Stimulated activated CD4-positive, alpha-beta T cell treated with anti-CD3 and anti-CD28 coated beads, TNF-alpha, amount 100 ng/mL, for 24 hours (primary cell): ENCODE measurements at places on chromosomes 2 and 18.

DNA sequence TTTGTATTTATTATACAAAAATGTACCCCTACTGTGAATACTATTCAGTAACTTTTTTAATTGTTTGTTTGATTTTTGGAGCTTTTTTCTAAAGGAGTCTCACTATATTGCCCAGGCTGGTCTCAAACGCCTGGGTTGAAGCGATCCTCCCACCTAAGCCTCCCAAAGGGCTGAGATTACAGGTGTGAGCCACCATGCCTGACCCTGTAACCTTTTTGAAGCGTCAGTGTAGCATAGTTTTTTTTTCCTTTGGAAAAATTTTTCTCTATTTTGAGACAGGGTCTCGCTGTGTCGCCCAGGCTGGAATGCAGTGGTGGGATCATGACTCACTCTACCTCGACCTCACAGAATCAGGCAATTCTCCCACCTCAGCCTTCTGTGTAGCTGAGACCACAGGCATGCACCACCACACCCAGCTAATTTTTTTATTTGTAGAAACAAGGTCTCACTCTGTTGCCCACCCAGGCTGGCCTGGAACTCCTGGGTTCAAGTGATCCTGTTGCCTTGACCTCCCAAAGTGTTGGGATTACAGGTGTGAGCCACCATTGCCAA is 2.0 kb downstream of the GMCL1 start:
- no peak for DNase-seq

DNA sequence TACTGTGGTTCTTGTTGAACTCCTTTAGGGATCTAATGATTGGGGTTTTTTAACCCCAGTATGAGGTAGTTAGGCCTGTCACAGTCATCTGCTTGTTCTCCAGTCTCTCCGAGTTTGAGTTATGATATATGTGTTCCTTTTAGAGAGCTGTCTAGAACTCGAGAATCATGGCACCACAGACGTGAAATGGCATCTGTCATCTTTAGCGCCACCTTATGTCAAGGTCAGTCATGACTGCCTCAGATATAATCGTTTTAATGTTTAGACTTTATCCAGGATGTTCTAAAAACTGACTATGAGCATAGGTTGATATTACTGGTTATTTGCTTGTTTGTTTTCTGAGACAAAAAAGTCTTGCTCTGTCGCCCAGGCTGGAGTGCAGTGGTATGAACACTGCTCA is 112.2 kb downstream of the CEP192 start:
- no peak for DNase-seq

DNA sequence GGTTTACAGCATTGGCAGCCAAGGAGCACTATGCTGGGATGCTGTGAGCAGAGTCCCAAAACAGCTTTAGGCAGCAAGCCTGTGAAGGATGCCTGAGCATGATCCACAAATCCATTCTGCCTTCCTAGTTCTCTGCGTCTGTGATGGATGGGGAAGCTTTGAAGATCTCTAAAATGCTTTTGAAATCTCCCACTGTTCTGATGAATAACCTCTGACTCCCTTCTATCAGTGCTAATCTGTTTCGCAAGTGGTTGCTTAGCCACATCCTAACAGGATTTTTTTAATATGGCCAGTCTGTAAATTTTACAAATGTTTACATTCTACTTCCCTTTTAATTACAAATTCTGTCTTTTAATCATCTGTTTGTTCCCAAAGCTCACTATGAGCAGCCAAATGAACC is 319.2 kb downstream of the GULP1 start:
- DNase-seq: no peak

GRCh38 chr2:17461087-17461475 is 57.2 kb downstream of the RAD51AP2 start:
- no peak for DNase-seq

GRCh38 chr2:217302856-217303255 is 443.0 kb upstream of the TNP1 start:
- no peak for DNase-seq

- no peak for DNase-seq
Measured at GRCh38 chr2:231012463-231012862, 16.5 kb downstream of the SPATA3 start.

- DNase-seq: no peak
Measured at GRCh38 chr18:8795586-8796325, 90.4 kb downstream of the MTCL1 start.

- no peak for DNase-seq
Measured at GRCh38 chr18:44536046-44536445, 144.6 kb upstream of the SETBP1 start.

GRCh38 chr2:227325839-227326195 is 766 bp downstream of the MFF start:
- no peak for DNase-seq

GRCh38 chr2:205996161-205996560 is 89.8 kb downstream of the INO80D start:
- no peak for DNase-seq

DNA sequence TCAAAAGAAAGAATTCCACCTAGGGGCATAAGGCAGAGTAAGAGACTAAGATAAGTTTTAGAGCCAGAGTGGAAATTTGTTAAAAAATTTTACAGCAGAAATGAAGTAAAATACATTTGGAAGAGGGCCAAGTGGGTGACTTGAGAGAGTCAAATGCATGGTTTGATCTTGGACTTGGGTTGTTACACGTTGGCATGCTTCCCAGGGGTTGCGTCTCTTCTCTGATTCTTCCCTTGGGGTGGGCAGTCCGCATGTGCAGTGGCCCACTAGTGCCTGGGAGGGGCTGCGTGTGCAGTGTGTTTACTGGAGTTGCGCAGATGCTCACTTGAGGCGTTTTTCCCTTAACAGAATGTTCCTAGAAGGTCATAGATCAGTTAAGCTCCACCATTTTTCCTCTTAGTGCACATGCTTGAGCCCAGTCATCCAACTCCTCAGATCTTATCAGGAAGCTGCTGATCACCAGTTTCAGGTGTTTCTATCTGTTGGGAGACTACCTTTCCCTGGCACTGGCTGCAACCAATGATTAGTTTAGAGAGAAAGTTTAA is 13.1 kb downstream of the SEH1L start:
- DNase-seq: no peak

- DNase-seq: peak; percentile 73
Measured at GRCh38 chr18:24118750-24119577, 19.9 kb upstream of the CABYR start.

GRCh38 chr18:2589345-2590068 is 18.1 kb downstream of the NDC80 start:
- no peak for DNase-seq

GRCh38 chr2:228762565-228762964 is 508.5 kb downstream of the PID1 start:
- DNase-seq: no peak

- no peak for DNase-seq
Measured at GRCh38 chr18:47150824-47151366, 595 bp upstream of the HDHD2 start.

GRCh38 chr2:55054106-55054875 is 4.0 kb upstream of the RTN4 start:
- no peak for DNase-seq

GRCh38 chr18:76317136-76317535 is 177.9 kb downstream of the ZNF516 start:
- DNase-seq: no peak

- no peak for DNase-seq
Measured at GRCh38 chr2:100935372-100935752, 66.7 kb upstream of the RPL31 start.

DNA sequence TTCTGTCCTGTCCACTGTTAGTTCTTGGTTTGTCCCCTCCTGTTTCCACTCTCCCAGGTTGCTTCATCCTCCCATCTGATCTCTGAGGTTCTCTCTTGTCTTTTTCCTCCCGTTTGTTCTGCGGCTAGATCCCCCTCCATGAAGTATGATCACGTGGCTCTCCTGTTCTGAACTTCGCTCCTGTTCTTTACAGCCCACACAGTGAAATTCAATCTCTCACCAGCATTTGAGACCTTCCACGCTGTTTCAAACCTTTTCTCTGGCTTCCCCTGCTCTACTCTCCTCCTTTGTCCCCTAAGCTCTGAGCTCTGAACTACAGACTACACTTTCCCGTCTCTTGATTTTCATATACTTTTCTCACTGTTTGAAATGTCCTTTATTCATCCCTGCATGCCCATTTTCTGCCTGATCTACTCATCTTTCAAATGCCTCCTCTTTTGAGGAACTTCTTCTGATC is 83.5 kb downstream of the OSBPL6 start:
- DNase-seq: no peak

- DNase-seq: no peak
Measured at GRCh38 chr2:166270376-166270775, 105.4 kb downstream of the SCN9A start.

GRCh38 chr2:210663631-210664089 is 107.3 kb downstream of the CPS1 start:
- no peak for DNase-seq

DNA sequence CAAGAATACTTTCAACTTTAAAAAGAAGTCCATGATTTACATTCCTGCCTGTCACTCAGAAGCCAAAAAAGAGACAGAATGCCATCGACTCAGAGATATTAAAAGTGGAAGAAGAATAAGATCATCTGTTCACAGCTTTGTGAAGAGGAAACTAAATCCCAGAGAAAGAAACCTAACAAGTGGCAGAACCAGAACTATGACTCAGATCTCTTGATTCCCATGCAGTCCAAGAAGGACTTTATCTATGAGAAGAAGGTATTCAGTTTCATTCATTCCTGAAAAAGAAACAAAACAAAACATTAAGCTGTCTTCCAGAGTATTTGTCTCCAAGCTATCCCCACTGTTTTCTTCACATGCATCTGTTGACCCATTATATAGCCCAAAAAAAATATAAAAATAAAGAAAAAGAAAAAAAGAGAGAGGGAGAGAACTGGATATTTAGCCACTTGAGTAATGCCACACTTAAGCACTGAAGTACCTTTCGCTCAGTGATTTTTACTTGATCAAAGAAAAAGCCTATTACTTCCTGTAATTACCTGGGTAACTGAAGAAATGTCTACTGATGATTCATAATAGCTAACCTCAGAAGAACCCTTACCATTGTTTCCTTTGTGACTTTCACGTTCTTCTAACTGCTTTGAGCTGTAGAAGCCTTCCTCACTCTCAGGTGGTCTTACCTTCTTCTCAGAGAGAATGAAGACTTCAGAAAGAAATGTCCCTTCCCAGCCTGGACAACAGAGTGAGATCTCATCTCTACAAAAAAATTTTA is 17.7 kb upstream of the AKAIN1 start:
- DNase-seq: no peak

DNA sequence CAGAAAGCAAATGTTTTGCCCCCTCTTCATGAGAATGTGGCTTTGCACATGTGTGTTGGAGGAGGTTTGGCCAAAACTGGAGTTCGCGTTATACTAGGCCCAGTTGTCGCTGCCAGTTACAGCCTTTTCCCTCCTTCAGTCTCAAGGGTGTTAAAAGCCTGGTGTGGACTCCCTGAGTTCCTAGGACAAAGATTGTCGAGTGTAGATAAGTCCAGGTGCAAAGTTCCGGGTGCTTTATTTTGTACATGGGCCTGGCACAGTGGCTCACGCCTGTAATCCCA is 542 bp upstream of the RNF103 start:
- no peak for DNase-seq

- DNase-seq: no peak
Measured at GRCh38 chr2:228590681-228591080, 409.2 kb upstream of the SPHKAP start.

DNA sequence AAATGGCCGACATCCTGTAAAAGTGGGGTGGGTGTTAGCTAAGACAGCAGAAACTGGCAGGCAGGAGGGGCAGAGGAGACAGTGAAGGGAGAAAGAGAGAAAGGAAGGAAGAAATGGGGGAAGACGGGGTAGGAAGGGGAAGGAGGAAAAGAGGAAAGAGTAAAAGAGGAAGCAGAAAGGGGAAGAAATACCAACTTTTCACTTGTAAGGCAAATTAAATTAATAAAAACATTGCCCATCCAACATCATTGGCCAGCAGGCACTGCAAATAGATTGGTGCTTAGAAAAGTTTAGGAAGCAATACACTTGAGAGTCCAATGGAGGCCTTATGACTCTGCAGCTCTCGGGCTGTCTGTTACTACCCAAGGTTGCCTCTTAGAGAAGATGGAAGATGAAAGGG is 116.7 kb downstream of the TNS1 start:
- DNase-seq: no peak

GRCh38 chr2:201918616-201919307 is 112.4 kb downstream of the CDK15 start:
- no peak for DNase-seq

GRCh38 chr18:77131100-77131651 is 1.4 kb downstream of the MBP start:
- peak; percentile 48 for DNase-seq

- no peak for DNase-seq
Measured at GRCh38 chr2:120255986-120256650, 3.5 kb downstream of the RALB start.

- DNase-seq: no peak
Measured at GRCh38 chr2:181190711-181191110, 210.3 kb downstream of the UBE2E3 start.

- no peak for DNase-seq
Measured at GRCh38 chr2:217875556-217876252, 127.1 kb downstream of the TNS1 start.
